Activated CD4-positive, alpha-beta T cell treated with anti-CD3 and anti-CD28 coated beads, Interleukin-2, amount 10 ng/mL, durations not matched to agents 7 days and 5 days (primary cell): ENCODE measurements at places on chromosomes 1 and 21. TPM values are rescaled to one million over a fixed set of nuclear protein-coding genes. Genes with fewer than 3 reads are reported as not detected.

GRCh38 chr1:116024626-116025025 is 48.3 kb downstream of the SLC22A15 start:
- no peaks in the 10 kb centered on the region for H3K4me1 ChIP-seq
- no peak for DNase-seq
- no peak overlapping the region for H3K27ac ChIP-seq
- no peak overlapping the region for H3K4me3 ChIP-seq
- H3K27me3 ChIP-seq, result peaks cover 2% of the 10 kb centered on the region
- no peaks in the 10 kb centered on the region for H3K36me3 ChIP-seq

- H3K4me3 ChIP-seq, result peak within 1 kb of the TSS; percentile 88
- H3K27ac ChIP-seq, result peak within 1 kb of the TSS; percentile 78
- DNase-seq, result no peak
- peaks cover 18% of the 10 kb centered on the region for H3K4me1 ChIP-seq
Measured at GRCh38 chr1:23483321-23484252, at the start of gene ASAP3. Gene ASAP3 (minus strand): TSS chr1:23484179. CDS start chr1:23484133, 46 bp downstream.

DNA sequence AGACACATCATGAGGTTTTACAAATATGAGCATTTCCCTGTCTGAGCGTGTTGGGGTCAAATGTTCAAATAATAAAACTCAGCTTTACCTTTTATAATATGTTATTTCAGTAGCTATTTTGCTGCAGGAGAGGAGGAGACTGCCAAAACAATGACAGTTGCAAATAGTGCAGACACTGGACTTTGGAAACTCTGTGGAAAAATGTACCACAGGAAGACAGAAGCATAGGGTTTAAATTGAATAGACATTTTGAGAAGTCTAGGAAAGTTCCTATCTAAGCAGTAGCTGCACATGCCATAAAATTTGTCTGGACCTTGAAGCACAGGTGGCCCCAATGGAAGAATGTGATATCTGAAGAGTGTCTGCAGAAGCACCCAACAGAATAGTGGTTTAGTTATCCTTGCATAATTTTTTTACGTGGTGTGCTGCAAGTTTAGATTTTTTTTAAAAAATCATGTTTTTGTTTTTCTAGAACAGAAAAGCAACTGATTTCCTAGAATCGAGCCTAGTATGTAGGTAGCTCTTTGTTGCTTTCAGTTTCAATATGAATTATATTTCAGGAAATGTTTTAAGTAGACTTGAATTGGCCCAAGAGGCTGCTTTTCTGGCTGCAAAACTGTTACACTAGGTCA is 14.0 kb upstream of the GBP5 start:
- H3K4me3 ChIP-seq, result peak overlapping the region; percentile 31
- no peaks in the 10 kb centered on the region for H3K27me3 ChIP-seq
- DNase-seq, result peak; percentile 50

Gene RAP1GAP
- total RNA-seq, result 0.32 TPM

Gene VCAM1
- total RNA-seq, result not detected

GRCh38 chr21:15604413-15604812 is 125.4 kb upstream of the USP25 start:
- no peak for DNase-seq
- peaks cover 6% of the 10 kb centered on the region for H3K27me3 ChIP-seq
- H3K4me1 ChIP-seq, result no peaks in the 10 kb centered on the region
- H3K36me3 ChIP-seq, result no peaks in the 10 kb centered on the region

DNA sequence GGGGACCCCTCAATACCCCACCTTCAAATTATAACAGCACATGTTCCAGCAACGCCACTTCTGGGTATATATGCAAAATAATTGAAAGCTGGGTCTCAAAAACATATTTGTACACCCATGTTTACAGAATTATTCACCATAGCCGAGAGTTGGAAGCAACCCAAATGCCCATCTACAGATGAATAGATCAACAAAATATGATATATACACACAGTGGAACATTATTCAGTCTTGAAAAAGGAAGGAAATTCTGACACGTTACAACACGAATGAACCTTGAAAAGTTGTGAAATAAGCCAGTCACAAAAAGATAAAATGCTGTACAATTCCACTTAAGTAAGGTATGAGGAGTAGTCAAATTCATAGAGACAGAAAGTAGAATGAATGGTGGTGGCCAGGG is 5.1 kb downstream of the TMCO4 start:
- H3K4me1 ChIP-seq, result peaks cover 38% of the 10 kb centered on the region
- H3K27me3 ChIP-seq, result no peaks in the 10 kb centered on the region
- H3K27ac ChIP-seq, result no peak overlapping the region
- no peak overlapping the region for H3K4me3 ChIP-seq

DNA sequence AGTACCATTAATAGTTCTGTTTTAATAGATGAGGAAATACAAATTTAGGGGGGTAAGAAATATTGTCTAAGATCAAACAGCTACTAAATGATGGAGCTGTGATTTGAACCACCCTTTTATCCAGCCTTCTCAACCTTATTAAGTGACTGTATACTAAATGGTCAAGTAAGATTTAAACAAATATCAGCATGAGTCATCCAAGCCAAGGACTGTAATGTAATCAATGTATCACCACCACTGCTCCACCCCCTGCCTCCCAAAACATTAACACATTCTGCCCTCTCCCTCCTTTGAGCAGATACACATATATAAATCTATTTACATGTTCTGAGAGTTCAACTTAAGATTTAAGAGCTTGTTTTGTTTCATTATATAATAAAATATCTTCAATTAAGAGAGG is 58.9 kb downstream of the LRRC40 start:
- no peak for DNase-seq
- no peak overlapping the region for H3K4me3 ChIP-seq
- no peaks in the 10 kb centered on the region for H3K27me3 ChIP-seq

DNA sequence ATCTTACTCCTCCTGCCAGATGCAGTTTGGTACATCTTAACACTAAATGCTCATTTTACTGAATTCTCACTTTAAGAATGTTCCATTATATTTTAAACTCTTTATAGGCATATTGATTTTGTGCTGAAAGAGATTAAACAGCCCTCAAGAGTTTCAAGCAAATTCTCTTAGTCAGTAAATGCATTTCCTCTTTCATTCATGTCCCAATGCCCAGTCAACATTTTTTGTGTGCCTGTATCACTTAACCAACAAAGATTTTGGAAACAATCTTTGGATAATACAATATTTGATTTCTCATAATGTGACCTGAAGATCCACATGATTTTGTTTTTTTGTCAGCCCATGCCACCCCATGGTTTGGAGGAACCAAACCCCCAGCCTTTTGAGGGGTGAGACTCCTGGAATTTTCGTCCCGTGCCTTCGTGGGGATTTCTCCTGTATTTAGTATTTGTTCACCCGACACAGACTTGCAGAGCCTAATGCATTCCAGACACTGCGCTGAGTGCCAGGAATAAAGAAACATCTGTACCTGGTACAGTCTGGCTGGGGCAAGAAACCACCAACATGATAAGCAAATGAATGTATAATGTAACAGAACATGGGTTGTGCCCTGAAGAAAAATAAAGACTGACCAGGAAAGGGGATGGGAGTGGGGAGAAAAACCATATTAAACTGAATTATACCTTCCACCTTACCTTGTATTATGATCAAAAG is 47.1 kb upstream of the ETS2 start:
- peaks cover 10% of the 10 kb centered on the region for H3K4me1 ChIP-seq
- no peak for DNase-seq
- H3K36me3 ChIP-seq, result no peaks in the 10 kb centered on the region
- peaks cover 4% of the 10 kb centered on the region for H3K27me3 ChIP-seq
